Caki2 (cell line): ENCODE measurements at places on chromosomes 6 and 20.

GRCh38 chr6:160106701-160107100 is 14.9 kb upstream of the SLC22A1 start:
- DNase-seq: no peak

GRCh38 chr20:49698477-49698876 is 15.2 kb downstream of the B4GALT5 start:
- DNase-seq: no peak

DNA sequence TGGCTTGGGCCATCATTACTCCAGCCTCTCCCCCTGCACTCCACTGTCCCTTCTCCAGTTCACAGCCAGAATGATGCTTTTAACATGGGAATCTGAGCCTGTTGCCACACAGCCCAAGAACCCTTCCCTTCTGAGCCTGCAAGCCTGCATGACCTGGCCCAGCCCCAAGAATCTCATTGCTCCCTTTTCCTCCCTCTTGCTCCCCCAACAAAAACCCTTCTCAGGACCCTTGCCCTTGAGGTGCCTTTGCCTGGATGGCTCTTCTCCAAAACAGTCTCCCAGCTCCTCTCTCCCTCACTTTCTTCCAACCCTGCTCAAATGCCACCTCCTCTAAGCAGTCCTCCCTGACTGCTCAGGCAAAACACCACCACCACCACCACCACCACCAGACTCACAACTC is 157.2 kb downstream of the ANKRD60 start:
- no peak for DNase-seq

GRCh38 chr6:155246825-155247224 is 17.0 kb upstream of the CLDN20 start:
- no peak for DNase-seq

DNA sequence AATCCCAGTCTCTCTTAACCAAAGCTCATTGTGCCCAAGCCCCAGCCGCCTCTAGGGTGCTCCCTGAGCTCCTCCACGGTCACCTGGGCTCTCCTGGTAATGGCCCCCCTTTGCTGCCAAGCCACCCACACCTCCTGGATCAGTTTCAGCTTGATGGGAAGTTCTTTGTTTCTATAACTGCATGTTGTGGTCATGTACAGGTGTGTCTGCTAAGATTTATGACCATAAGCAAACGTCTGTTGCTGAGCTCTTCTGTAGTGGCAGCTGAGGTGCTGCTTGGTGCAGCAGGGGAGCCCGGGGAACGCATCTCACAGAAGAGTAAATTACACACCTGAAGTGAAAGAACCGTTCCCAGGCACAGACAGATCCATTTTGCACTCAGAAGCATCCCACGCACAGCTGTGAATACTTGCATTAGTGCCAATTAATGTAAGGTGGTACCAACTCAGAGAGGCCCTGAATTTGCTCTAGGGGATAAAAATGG is 194.6 kb upstream of the ARID1B start:
- DNase-seq: no peak

- DNase-seq: no peak
Observed at GRCh38 chr20:63106765-63107448, 100.1 kb upstream of the BHLHE23 start.
